ENCODE measurements at places on chromosomes 6 and 20. TPM values are rescaled to one million over a fixed set of nuclear protein-coding genes. Genes with fewer than 3 reads are reported as not detected.

- peak; percentile 86 for DNase-seq
These were observed 176.7 kb downstream of the BMP7 start for GRCh38 chr20:57089699-57090144.

Gene C6orf58
- total RNA-seq: 0.82 TPM

Gene OOEP
- not detected for total RNA-seq

Gene PLG
- total RNA-seq: 0.30 TPM

DNA sequence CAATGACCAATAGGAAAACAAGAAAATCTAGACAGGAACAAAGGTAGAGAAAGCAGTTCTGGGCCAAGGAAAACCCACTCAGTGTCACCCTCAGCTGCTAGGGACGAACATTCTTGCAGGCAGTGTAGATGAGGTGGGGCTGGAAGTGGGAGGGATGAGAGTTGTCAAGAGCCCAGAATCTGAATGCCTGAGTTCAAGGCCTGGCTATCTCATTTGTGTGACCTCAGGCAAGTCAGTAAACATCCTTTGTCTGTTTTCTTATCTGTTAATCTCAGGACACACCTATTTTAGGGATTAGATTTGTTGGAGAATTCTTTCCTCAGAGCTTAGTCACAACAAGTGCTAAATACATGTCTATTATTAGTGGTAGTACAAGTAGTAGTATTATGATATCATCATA, 50.9 kb upstream of the KIF16B start:
- no peak for DNase-seq

Gene SNX14
- total RNA-seq: 56.4 TPM

Gene SALL4
- total RNA-seq: 90.7 TPM

Gene RAET1L
- total RNA-seq: not detected
